Activated CD8-positive, alpha-beta T cell treated with anti-CD3 and anti-CD28 coated beads, Interleukin-2, amount 10 ng/mL, durations not matched to agents 7 days and 5 days (primary cell): ENCODE measurements at places on chromosomes 1 and 21. TPM values are rescaled to one million over a fixed set of nuclear protein-coding genes. Genes with fewer than 3 reads are reported as not detected.

The LDLRAD2 gene
- total RNA-seq, result not detected

GRCh38 chr1:33814166-33814565 lies 49.7 kb upstream of the HMGB4 start:
- DNase-seq, result no peak

DNA sequence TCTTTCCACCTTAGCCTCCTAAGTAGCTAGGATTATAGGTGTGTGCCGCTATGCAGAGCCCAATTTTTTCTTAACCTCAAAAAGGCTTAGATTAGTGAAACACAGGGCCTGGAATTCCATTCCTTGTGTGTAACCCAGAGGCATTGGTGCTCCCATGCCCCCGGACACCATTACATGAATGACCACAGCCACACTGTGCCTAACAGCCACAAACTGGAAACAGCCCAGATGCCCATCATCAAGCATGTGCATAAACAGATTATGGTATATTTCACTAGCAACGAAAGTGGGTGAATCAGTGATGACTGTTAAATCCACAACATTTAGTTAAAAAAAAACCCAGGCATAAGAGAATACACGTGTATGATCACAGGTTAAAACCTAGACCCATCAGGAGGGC lies 24.4 kb downstream of the ADAM30 start:
- DNase-seq, result no peak

- DNase-seq, result no peak
Measured at GRCh38 chr1:162147760-162148159, 78.3 kb downstream of the NOS1AP start.
